ENCODE measurements at places on chromosomes 6 and 20.

- DNase-seq = no peak
Observed at GRCh38 chr20:23143986-23144690, 58.0 kb upstream of the CD93 start.

DNA sequence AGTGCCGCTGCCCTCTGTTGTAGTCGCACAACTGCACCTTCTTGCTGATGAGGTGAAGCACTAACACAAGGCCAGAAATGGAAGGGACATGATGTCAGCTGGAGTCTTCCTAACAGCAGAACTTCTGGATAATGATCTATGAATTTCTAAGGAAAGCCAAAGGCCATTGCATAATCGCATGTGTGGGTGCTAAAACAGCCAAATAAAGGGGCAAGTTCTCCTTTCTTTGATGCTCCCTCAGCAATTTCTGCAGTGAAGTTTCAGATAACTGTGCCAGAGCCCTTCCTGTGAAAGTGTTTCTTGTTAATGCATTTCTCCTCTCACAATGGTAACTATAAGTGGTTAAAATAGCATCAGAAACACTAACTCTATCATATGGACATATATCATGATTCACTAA lies 8.0 kb upstream of the F13A1 start:
- DNase-seq = no peak

DNA sequence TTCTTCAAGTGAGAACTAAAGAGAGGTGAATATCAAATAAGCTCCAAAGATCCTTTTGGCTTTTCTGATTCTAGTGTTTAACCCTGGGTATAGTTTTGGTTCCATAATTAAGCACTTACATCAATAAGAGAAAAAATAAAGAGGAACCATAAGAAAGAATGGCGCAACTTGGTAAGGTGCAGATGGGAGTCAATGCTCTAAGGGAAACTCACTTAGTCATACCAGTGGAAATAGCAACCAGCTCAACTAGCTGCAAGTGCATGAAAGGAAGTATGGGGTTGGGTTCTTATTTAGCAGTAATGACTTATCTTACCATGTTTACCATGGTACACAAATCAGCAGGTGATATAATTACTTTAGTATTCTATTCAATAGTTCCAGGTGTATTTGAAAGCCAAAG lies 296.5 kb upstream of the RUNX2 start:
- no peak for DNase-seq

GRCh38 chr6:144317736-144318135 lies 32.6 kb downstream of the UTRN start:
- DNase-seq = no peak

- DNase-seq = no peak
Observed at GRCh38 chr20:49310705-49311104, 32.8 kb upstream of the ZNFX1 start.

DNA sequence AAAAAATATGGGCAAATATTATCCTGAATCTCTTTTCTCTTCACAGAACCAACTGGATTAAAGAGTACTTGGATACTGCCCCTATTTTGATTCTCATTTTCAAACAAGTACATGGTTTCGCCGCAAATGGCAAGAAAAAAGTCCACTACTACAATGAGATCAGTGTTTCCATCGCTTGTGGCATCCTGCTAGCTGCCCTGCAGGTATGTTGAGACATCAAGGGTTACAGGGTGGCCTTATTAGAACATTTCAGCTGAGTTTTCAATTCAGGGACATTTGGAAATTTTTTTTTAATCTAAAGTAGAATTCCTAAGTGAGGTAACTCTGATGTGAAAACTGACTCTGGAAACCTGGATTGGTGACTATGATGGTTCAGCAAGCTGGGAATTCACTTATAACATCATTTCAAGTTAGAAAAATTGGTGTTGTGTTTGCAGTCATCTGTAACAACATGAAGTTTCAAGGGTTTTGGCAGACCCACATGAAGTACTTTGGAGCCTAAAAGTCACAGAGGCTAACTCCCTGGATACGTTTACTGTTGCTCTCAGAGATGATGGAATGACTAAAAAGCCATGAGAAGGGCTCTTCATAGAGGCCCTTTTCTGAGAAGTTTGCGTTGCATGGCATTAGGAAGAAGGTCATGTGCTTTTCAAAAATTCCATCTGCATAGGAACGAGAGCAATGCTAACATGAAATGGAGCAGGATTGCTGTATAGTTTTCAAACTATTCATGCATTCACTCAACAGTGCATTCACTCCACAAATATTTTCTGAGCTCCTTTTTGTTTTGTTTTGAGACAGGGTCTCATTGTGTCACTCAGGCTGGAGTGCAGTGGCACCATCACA lies 25.5 kb downstream of the IYD start:
- peak; percentile 90 for DNase-seq

DNA sequence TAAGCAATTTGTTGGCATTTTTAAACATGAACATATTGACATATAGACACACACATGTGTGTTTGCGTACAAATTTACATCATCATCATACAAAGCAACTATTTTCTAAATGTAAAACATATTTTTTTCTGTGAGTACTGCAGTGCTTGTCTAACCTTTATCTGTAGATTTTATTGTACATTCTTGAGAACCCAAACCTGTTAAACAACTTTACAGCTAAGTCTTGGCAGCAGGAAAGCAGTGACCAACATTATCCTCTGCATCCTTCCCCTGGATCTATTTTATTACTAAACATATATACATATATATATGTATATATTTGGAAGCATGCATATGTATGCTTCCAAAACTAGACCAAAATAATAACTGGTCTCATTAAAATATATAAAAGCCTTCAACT lies 10.4 kb upstream of the PLCB1 start:
- no peak for DNase-seq

DNA sequence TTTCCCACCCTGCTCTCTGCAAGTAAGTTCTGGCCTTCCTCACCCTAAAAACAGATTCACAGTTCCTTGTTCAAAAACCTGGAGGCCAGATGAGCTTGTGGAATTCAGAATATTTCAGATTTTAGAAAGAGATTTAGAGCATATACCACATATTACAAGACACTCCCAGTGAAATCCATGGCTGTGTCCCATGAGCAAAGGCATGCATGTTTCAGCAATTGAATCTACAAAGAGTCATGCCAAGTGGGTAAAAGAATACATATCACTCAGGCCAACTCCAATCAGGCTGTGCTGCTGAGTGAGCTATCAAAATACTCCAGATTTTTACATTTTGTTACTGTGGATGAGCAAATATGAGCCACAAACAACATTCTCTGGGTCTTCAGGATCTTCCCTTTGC lies 10.2 kb upstream of the NEDD9 start:
- no peak for DNase-seq

DNA sequence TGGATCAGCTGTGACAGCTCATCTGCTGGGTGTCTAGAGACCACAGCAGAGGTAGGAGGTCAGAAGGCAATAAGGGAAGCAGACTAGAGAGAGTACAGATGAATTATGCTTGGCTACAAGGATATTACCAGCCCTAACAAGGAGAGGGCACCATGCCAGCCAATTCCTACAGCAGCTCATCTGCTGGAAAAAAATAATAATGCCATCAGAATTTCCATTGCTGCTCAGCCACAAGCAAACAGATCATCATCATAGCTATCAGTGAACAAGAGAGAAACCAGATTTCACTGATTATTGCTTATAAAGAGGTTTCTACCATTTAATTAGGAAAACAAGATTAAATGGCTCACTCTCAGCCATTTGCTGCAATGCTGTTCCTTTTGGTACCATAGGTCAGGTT lies 66.5 kb downstream of the PSMG4 start:
- DNase-seq = no peak

GRCh38 chr20:63718996-63719395 lies 11.2 kb downstream of the ZGPAT start:
- DNase-seq = no peak

DNA sequence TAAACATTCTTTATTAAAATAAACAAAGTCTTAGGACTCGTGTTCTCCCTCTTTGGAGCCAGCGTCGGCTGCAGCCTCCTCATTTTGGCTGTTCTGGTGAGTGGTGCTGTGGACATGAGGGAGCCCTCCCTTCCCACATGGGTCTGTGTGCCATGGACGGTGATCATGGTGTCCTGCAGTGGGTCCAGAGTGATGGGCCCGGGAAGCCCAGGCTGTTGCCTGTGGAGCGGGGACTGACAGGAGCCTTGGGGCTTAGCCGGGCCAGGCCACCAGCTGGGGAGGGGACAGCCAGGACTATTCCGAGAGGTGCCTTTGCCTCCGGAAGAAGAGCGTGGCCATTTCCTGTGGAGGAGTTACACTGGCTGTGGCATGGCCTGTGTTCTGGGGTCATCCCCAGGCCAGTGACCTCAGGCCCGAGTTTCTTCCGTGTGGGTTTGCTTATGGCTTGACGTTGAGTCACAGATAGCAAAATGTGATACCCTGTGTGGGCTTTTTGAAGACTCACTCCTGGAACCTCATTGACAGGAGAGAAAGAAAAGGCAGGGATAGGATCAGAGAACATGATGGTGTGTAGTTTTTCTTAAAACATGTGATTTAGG lies 153.4 kb downstream of the DTNBP1 start:
- no peak for DNase-seq

DNA sequence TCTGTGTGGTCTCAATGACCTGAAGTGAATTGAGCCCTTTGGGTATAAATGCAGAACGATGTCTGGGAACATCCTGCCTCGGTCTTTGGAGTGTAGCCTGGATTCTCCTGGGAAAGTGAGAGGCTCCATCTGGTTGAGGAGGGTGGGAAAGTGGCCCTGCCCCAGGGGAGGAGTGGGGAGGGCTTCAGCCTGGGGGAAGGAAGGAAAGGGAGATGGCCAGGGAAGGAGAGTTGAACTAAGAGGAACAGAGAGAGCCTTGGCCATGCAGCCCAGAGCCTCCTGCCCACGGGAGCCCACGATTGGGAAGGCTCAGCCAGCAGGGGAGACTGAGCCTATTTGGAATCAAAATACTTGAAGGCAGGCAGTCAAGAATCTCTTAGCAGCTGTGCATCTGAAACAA lies 2.3 kb upstream of the EPB41L1 start:
- DNase-seq = no peak

GRCh38 chr6:19333936-19334335 lies 503.2 kb upstream of the ID4 start:
- DNase-seq = no peak

- no peak for DNase-seq
Observed at GRCh38 chr6:42316981-42317380, 99.3 kb upstream of the MRPS10 start.

- no peak for DNase-seq
Observed at GRCh38 chr6:43476746-43477145, 624 bp upstream of the TJAP1 start.

DNA sequence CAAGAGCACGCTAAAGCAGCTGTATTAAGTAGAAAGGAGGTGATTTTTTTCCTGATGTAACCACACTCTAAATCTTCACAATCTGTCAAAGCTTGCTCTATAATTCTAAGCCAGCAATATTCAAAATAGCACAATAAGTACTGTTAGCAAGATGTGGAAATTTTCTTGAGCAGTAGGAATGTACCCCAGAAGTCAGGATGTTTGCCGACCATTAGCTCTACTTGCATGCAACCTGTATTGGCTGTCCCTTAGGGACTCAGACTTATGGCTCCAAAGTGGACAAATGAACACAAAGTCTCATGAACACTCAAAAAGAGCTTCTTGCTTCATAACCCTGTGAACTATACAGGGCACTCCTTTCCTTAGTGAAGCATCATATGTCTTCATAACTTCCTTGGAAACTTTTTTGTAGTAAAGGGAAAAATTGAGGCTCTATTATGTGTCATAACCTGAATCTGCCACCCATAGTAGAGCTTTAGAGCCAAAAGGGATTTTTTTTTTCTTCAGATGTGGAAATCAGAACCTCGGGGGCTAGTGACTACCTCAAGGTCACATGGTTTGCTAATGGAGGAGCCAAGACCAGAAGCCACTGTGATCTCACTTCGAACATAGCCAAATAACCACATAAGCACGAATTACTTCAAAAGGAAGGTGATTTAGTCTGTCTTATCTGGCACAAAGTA lies 54.5 kb downstream of the ADGRG6 start:
- DNase-seq = no peak

DNA sequence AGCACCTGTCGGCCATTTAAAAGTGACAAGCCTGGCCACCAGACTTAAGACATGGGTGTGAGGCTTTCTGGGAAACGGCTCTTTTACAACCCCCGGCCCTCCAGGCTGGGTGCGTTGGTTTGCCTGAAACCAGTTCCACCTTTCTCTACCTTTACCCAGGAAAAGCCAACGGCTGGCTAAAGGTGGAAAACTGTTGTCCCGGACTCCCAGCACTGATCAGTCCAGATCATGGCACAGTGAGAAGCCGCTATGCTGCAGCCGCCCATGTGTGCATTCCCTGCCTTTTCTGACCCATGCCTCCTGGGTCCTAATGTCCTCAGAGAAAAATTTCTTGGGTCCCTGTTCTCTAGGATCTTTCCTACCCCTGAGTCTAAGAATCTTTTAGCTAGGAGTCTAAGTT lies 655.7 kb upstream of the HS3ST5 start:
- no peak for DNase-seq

GRCh38 chr6:35454391-35455110 lies 2.4 kb downstream of the FANCE start:
- DNase-seq = no peak

- no peak for DNase-seq
Observed at GRCh38 chr6:18720075-18720474, 332.9 kb downstream of the RNF144B start.

DNA sequence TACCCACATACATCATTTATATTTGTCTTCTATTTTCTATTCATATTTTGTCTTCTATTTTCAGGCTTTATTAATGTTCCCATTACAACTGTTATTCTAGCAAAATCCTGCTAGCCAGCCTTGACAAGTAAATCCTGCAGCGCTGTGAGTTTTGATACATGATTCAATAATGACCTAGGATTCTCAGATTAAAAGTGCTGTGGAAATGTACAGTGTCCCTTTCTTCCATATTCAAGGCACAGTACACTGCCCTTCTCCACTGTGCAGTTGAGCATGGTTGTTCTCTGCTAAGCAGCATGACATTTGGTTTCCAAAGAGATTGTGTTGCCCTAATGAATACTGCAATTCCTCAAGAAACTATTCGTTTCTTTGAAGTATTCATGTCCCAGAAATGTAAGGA lies 5.8 kb upstream of the HEY2 start:
- DNase-seq = no peak

DNA sequence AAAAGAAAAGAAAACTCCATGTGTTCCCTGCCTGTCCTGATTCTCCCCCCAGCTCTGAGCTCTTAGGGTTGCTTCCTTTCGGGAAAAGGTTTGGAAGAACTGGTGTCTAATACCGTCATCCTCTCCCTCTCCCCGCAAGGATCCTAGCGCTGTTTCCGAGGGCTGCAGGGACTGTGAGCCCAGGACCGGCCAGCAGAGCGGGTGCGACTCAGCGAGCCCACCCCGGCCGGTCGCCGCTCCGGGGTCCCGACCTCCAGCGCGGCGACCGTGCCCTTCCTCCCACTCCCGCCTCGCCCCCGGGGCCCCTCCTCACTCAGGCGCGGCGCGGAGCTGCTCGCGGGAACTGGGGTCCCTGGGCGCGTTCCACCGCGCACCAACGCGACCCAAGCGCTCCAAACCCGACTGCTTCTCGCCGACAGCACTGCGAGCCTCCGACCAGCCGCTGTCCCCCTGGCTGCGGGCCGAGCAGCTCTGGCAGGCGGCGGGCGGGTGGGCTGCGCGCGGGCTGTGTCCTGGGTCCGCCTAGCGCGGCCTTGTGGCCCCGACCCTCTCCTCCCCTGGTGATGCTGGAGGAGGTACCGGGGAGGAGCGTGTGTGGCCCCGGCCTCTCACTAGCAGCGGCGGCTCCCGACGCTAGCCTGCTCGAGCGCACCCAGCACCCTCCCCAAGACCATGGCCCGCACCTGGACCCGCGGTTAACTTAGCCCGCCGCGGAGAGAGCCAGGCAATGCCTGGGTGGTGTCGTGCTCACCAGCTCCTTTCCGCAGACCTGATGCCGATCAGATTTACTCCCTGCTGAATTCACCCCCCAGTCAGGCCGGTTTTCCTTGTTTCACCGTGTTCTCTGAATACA lies at the start of gene PLA2G7:
Gene PLA2G7, minus strand, starts transcription at position 509 of the 853 bp plus-strand sequence. CDS start 12,484 bp downstream, outside the sequence.
- DNase-seq = no peak

GRCh38 chr6:140178520-140178919 lies 804.1 kb upstream of the CITED2 start:
- DNase-seq = no peak

All from DMS79 treated with DMSO at 0.1 percent for 48 hours (cell line).